NB4 (cell line): ENCODE measurements at places on chromosomes 7 and 10.

- no peak for DNase-seq
These were observed 101.8 kb upstream of the GDF10 start for GRCh38 chr10:47198221-47198620.

GRCh38 chr7:69342154-69342884 lies 256.0 kb upstream of the AUTS2 start:
- DNase-seq: no peak

DNA sequence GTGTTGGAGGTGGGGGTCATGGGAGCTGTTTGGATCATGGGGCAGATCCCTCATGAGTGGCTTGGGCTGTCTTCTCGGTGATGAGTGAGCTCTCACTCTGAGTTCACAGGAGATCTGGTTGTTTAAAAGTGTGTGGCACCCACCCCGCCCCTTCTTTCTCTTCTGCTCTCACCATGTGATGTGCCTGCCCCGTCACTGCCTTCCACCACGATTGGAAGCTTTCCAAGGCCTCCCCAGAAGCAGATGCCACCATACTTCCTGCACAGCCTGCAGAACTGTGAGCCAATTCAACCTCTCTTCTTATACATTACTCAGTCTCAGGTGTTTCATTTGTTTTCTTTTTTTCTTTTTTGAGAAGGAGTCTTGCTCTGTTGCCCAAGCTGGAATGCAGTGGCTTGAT lies 170.0 kb downstream of the PTPN20 start:
- no peak for DNase-seq

GRCh38 chr10:51745397-51745796 lies 46.0 kb upstream of the CSTF2T start:
- no peak for DNase-seq

- DNase-seq: no peak
These were observed 28.9 kb upstream of the SAMD9L start for GRCh38 chr7:93176992-93177580.

GRCh38 chr10:102153093-102153620 lies 968 bp downstream of the NOLC1 start:
- DNase-seq: no peak

GRCh38 chr10:64329510-64329909 lies 808.3 kb downstream of the REEP3 start:
- no peak for DNase-seq

DNA sequence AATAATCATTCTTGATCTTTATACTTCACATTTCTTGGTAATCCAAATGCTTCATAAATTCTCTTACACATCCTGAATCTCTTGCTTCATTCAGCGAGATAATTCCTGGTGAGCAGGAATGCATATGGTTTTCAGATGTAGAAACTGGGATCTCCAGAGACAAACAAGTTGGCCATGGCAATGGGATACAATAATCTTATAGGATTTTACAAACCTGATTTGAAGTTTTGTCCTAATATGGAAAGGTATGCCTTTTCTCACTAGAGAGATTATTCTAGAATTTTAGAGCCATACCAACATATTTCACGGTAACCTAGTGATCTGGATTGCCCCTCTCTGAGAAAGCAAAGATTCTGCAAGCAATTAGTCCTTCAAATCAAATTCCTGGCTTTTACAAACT lies 13.1 kb upstream of the TRDMT1 start:
- no peak for DNase-seq

DNA sequence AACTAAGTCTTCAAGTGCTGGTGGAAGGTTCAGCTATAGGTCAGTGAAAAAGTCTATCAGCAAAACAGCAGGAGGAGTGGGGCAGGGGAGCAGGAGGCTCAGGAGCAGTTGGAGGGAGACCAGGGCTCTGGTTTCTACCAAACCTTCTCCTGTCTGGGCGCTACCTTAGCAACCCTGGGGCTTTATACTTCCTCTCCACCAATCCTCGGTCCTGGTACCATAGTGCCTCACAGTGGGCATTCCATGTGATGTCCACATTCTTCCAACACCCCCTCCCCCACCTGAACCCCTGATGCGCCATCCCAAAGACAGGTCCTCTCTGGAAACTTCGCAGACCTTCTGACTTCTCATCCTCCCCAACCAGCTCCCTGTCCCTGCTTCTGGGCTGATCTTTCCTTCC lies 25.3 kb upstream of the ACSM6 start:
- DNase-seq: no peak

DNA sequence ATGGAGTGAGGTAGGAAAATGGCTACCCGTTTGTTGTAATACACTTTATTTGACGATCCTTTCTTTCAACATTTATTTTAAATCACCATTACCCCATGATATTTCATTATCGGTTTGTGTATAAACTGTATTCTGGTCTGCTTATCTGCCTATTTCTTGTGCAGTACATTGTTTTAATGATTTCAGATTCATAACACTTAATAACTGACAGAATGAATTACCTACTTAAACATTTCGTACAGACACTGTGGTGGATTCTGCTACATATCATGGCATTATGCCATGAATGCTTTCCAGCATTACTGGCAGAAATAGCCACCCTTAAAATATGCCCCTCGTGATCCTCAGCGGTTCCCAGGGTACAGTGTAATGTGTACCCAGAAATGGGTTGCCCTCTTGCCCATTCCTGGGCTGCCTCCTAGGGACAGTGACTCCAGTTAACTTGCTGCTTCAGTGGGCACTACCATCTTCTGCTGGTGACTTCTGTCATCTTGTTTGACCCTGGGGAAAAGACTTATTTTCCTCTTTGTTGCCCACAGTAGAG lies 74.5 kb downstream of the C1GALT1 start:
- no peak for DNase-seq

- no peak for DNase-seq
These were observed 18.6 kb upstream of the DLX5 start for GRCh38 chr7:97043281-97043680.

GRCh38 chr7:142847353-142847752 lies 7.5 kb upstream of the EPHB6 start:
- DNase-seq: no peak

DNA sequence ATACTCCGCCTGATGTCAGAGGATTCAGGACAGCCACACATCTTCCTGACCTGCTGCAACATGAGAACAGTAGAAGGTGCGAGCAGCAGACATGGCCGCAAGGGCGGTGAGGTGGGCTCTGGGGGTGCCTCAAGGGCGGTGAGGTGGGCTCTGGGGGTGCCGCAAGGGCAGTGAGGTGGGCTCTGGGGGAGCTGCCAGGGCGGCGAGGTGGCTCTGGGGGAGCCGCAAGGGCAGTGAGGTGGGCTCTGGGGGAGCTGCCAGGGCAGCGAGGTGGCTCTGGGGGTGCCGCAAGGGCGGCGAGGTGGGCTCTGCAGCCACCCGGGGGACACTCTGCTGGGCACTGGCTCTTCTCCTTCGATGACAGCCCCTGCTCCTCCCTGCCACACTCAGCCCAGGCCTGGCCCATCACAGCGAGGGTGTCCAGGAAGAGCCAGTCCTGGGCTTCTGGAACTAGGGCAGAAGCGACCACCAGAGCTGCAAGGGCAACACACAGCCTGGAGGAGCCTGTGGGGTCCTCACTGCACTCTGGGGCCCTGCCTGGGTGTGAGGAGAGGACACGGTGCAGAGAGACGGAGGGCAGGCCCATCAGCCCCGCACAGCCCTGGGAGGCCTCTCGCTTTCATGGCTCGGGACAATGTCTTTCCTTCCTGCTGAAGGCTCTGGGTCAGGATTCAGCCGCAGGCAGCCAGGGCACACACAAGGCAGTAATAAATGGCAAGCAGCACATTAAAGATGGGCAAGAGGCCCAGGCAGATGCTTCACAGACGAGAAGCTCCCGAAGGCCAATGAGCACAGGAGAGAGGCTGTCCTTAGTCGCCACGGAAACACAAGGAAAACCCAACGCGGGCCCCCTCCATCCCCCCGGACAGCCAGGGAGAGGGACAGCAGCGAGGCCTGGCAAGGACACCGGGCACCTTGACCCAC lies 42.5 kb downstream of the STK32C start:
- no peak for DNase-seq

DNA sequence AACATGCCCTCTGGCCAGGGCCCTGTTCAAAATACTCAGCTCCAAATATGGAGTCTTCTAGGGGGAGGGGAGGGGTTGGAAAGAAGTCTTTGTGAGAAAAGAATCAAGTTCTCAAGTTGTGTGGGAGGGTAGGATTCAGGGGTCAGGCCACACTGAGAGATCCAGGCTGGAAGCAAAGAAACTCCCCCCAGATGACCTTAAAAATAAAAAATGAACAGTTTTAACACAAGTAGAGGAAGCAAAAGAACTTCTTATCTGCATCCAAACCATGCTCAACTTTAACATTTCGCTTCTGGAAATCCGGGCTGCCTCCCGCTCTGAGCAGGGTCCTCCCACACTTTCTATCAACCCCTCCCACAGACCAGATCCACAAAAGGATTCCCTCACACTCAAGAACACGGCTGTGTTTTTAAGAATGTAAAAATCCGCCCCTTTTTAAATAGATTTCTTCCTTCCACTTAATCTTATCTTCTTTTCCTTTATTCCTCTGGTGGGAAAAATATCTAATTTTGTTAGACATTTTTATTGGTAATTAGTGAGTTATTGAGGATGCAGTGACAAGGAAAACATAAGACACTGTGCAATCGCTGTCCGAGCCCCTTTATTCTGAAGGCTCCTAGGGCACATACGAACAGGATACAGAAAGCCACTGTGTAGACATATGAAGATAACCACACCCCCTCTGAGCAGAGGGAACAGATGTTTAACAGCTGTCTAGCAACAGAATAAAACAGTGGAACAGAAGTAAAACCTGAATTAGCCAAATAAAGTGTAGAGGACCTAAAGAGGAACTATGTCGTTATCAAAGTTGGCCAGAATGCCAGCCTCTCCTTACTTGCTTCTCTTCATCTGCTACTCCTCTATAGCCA lies 43.8 kb downstream of the CYTH3 start:
- peak; percentile 89 for DNase-seq

DNA sequence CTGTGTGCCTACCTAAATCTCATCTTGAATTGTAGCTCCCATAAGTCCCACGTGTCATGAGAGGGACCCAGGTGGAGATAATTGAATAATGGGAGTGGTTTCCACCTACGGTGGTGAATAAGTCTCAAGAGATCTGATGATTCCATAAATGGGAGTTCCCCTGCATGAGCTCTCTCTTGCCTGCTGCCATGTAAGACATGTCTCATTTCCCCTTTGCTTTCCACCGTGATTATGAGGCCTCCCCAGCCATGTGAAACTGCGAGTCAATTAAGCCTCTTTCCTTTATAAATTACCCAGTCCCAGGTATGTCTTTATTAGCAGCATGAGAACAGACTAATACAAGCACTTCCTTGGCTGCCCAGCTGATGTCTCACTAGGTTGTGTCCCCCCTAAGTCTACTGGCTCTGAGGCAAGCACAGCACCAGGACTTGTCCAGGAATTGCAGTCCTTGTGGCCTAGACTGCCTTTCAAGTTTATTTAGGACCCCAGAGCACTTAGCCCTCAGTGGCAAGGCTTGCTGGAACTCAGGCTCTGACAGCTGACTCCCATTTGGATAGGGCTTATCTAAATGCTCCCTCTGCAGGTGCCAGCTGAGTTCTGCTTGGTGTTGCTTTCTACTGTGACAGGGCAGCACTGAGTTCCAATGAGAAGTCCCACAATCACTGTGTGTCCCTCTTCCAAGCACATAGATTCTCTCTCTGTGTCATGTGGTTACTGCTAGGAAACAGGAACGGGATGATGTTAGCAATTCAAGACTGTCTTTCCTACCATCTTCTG lies 59.0 kb upstream of the TAS2R16 start:
- DNase-seq: no peak

GRCh38 chr10:27601946-27602538 lies 97.9 kb downstream of the RAB18 start:
- no peak for DNase-seq

DNA sequence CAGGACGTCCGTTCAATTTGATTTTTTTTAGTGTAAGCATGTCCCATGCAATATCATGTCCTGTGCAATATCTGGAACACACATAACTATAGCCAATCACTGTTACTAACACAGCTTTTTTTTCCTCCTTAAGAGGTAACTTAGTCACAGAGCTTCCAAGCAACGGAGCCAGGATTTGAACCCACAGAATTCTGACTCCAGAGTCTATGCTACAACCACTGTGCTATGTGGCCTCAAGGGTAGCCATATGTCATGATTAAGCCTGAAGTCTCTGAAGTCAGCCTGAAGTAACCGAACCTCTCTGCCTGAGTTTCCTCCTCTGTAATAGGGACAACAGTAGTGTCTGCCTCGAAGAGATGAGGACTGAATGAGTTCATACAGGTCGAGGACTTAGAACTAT lies 42.2 kb upstream of the TCF7L2 start:
- DNase-seq: no peak

DNA sequence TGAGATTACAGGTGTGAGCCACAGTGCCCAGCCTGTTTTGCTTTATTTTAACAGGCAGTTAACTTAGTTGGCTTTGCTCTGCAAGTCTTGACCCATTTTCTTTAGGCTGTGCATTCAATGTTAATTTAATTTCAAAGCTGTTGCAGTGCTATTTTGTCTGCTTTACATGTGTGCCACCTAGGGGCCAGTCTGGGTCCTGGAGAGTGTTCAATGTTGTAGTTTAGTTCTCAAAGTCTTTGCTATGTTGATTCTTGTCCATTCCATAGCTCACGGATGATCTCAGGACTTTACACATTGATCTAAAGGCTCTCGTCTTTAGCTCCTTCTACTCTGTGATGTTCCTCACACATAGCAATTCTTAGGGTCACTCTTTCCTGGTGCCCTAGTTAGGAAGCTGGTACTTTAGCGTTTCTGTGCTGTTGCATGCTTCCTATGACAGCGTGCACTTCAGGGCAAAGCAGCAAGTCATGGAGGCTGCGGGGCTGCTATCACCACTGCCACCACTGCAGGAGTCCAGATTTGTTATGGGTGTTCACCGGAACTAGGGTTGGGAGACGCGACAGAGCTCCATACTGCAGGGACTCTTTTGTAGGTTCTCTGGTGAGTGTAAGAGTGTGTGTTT lies 16.4 kb upstream of the ABCA13 start:
- DNase-seq: peak; percentile 63

GRCh38 chr7:36962367-36962766 lies 238.1 kb upstream of the AOAH start:
- DNase-seq: no peak

- DNase-seq: peak; percentile 46
These were observed 32.1 kb upstream of the CALN1 start for GRCh38 chr7:72444026-72444776.
